ENCODE measurements at places on chromosomes 1 and 21.
A peak's percentile ranks its signal among the peaks of the same experiment; 100 is the strongest.

DNA sequence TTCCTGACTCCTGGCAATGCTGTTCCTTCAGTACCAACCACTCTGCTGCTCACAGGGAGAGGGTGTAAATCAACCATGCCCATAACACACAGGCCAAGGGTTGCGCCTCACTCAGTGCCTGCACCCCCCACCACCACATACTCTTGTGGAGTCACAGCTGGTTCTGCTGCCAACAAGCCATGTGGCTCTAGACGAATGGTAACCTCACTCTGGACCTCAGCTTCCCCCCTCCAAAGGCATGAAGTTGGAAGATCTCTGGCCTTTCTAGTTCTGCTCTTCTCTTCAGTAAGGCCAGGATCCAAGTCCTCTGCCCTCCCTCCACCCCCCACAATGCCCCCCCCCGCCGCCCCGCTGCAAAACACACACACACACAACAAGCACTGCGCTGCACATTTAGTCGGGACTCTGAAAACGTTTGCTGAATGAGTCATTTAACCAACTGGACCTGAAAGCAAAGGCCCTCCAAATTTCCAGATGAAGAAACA is 1.7 kb upstream of the GLIS1 start:
- DNase-seq, result no peak

DNA sequence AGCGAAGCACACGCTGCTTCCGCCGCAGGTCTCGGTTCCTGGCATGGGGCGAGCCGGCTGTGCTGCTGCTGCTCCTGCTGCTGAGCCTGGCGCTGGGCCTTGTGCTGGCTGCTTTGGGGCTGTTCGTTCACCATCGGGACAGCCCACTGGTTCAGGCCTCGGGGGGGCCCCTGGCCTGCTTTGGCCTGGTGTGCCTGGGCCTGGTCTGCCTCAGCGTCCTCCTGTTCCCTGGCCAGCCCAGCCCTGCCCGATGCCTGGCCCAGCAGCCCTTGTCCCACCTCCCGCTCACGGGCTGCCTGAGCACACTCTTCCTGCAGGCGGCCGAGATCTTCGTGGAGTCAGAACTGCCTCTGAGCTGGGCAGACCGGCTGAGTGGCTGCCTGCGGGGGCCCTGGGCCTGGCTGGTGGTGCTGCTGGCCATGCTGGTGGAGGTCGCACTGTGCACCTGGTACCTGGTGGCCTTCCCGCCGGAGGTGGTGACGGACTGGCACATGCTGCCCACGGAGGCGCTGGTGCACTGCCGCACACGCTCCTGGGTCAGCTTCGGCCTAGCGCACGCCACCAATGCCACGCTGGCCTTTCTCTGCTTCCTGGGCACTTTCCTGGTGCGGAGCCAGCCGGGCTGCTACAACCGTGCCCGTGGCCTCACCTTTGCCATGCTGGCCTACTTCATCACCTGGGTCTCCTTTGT is 2.6 kb downstream of the TAS1R3 start:
- DNase-seq, result no peak

DNA sequence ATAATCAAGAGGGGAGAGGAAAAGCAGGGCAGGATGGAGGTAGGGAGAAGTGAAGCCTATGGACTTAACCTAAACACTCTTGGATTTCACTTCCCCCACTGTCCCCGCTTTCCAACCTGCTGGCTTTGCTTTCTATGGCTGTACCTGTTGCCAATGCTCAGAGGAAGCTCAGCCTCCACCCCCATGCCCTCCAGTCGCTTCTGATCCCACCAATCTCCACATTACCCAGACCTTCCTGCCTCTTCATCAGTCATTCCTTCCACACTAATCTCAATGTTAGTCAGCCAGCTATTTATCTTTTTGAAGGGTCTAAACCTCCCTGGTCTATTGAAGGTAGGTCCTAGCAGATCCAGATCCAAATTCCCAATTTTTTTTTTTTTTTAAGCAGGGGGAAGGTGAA is 24.1 kb downstream of the ERI3 start:
- DNase-seq, result no peak

GRCh38 chr1:41003127-41003639 is 18.3 kb downstream of the SLFNL1 start:
- no peak for DNase-seq

GRCh38 chr1:115647507-115647906 is 5.7 kb downstream of the VANGL1 start:
- DNase-seq, result no peak

DNA sequence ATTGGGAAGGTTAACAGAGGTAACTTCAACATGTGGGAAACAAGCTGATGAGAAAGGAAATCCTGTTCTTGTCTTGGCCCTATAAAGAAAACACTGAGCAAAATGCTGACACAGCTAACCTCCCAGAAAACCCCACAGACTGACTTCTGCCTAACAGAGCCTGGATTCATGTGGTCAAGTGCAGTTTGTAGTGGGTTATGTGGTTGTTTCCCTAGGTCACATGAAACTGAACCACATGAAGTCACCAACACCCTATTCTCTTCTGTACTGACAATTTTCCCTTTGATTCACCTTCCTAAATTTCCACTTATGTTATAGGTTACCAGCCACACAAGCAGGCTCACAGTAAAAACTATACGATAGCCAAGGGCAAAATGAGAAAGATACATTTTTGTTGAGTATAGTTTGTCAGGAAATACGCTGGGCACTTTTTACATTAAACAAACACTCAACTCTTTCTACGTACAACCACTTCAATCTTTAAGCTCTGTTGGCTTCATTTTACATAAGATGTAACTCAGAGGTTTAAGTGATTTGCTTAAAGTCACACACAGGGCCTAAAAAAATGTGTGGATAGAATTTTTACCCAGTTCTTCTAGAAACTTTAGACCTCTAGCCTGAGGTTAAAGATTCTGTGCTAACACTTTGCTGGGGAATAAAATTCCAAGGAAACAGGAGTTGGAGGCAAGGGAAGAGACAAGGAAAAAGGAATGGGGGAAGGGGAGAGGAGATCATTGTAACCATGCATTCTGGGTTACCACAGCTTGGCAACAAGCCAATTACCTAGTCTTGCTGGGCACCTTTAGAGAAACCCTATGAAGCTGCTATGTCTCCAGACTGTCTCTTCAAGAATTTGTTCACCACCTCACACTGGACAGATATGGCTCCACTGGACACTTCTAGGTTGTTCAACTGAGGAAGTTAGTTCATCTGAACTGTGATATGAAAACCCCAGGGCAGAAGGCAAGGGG is 601.6 kb upstream of the USP24 start:
- DNase-seq, result no peak

DNA sequence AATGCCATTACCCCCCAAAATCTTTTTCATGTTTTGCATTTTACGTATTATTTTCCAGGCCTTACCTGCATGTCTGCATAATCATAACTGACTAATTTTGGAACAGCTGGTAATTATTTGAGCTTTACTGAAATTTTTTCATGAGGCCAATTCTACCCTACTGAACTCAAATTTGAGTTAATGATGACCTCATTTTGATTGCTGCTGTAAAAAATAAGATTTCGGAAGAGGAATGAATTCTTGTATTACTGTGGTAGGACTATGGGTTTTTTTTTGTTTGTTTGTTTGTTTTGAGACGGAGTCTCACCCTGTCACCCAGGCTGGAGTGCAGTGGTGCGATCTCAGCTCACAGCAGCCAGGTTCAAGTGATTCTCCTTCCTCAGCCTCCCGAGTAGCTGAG is 2.6 kb upstream of the METTL18 start:
- no peak for DNase-seq

DNA sequence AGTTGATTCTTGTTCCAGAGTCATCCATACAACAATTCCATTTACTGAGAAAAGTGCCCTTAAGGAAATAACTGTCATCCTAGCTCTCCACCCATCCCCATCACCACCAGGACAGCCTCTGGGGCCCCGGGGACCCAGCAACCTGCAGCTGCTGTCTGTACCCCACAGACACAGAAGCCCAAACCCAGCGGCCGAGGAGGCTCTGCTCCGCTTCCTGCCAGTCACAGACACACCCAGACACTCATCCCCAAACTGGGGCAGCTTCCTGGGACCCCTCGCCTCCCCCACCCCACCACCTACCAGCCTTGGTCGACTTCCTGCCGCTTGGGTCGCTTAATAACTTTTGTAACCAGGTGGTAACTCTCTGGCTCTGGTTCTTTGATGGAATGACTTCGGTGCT is 121.6 kb upstream of the SLC25A33 start:
- DNase-seq, result no peak

DNA sequence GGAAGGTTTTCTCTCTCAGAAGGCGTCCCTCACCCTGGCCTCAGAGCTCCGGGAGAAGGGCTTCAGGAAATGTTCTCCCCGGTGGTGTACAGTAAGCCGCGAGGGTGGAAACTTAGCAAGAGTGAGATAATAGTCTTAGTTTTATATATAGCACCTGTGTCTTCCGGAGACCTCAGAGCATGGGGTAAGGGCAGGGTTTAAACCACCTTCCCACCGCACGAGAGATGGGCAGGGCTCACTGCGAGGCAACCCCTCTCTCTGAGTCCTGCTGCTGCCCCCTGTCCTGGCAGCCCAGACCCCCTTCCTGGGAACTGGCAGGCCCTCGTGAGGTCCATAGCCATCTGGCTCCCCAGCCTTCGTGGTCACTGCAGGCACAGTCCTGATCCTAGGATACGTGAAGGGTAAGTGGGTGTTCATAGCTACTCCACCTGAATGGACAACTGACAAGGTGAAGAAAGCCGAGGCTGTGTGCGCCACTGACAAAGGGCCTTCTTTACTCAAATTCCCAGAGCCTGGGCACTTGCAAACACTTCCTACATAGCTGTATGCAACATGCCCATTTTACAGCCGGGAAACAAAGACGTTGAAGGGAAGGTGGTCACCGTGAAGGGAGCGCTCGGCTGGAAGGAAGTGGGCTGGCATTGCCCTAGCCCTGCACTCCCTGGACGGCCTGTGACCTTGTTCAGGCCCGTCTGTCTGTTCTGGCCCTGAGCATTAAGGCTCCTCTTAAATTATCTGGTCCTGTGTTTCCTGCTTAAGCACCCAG is 26.9 kb downstream of the ITPKB start:
- peak; percentile 43 for DNase-seq

DNA sequence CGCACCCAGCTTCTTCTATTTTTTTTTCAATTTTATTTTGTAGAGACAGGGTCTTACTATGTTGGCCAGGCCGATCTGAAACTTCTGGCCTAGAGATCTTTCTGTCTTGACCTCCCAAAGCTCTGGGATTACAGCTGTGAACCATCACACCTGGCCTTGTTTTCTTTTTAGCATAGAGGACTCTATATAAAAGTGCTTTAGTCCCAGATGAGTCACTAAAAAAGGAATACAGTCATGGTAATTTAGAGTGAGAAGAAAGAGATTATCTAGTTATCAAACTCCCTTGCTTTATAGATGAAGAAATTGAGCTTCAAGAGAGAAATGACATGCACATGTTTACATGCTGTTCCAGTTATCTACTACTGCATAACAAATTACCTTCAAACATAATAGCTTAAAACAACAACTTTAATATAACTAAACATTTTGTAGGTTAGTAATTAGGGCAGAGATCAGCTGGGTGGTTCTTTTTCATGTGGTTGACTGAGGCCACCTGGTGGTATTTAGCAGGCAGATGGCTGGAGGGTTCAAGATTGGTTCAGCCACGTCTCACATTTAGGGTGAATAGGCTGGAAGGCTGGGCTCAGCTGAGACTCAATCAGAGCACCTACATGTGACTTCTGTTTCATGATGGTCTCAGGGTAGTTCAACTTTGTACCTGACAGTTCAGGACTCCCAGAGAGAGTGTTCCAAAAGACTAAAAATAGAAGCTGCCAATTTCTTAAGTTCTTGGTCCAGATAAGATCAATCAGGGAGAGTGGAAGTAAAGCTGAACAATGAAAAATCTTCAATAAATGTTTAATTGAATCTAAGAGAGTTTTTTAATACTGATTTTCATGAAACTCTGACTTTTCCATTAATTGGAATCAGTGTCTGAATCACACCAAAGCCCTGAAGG is 16.9 kb upstream of the MTF2 start:
- no peak for DNase-seq

DNA sequence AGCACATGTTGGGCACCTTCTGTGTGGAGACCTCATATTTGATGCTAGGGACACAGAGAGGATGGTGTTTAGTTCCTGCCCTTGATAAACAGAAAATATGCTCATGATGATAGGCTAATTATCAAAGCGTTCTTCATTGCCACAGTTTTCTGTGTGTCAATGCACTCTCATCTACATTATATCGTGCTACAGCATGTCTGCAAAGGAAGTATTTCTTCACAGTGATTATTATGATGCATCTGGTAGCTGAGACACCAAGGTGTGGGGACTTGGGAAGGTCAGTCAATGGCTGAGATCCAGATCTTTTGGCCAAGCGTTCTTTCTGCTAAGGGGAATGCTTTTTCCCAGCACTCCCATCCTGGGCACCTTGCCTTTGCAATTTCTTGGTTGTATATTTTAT is 321.2 kb downstream of the PBX1 start:
- DNase-seq, result no peak

- DNase-seq, result no peak
Observed at GRCh38 chr1:78833491-78833890, 173.0 kb downstream of the ADGRL4 start.

DNA sequence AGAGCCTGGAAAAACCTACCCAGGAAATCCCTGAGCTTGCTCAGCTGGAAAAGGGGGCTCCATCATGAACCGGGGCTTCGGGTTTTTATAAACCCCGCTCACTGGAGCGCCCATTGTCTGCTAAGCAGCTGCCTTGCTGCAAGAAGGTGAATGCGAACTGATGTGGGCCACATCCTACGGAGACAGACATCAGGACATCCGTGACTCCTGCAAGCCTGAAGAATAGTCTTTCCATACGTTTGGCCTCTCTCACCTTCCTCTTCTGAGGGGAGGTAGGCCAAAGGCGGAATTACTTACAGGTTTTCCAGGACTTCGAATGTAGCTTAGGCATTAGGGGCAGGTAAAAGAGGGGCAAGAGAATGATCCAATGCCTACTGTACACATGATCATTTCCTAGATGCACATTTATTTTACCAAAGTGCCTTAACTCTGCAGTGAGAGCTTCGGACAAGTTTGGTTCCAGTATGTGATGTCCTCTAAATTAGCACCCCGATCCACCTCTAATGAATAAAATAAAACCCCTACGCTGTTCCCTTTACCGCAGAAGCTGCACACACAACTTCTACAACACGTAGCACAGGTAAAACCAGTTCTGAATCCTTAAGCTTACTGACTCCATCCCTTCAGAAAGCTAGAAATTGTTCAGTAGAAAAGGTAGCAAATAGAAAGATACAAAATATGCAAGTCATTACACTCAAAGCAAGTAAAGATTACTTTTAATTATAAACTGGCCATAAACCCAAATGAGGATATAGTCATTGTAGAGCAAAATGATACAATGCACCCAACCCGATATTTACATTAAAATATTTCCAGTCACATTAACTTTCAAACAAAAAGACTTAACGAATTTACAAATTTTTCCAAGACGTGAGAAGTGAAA is 866 bp upstream of the SORT1 start:
- DNase-seq, result no peak

- DNase-seq, result no peak
Observed at GRCh38 chr1:13918862-13919261, 218.9 kb downstream of the PRDM2 start.

DNA sequence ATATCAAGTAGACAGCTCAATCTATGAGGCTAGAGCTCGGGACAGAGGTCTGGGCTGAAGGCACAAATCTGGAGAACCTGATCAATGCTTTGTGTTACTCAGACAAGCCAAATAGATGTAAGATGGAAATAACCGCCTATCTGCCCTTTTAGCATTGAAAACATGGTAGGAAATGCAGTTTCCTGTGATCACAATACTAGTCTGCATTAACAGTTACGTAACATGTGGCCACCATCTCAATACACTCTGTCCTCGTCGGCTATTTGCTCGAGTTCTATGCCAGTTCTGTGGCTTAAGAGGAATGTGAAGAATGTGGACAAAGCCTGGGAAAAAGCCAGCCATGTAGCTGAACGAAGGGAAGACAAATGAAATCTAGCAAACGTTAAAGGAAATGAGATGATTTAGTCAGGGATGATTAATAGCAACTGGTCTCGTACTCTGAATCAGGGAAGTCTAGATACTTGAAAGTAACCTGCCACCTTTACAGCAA is 73.3 kb downstream of the HSF2BP start:
- DNase-seq, result no peak
